ENCODE measurements at places on chromosomes 4 and X.
A peak's percentile ranks its signal among the peaks of the same experiment; 100 is the strongest.

DNA sequence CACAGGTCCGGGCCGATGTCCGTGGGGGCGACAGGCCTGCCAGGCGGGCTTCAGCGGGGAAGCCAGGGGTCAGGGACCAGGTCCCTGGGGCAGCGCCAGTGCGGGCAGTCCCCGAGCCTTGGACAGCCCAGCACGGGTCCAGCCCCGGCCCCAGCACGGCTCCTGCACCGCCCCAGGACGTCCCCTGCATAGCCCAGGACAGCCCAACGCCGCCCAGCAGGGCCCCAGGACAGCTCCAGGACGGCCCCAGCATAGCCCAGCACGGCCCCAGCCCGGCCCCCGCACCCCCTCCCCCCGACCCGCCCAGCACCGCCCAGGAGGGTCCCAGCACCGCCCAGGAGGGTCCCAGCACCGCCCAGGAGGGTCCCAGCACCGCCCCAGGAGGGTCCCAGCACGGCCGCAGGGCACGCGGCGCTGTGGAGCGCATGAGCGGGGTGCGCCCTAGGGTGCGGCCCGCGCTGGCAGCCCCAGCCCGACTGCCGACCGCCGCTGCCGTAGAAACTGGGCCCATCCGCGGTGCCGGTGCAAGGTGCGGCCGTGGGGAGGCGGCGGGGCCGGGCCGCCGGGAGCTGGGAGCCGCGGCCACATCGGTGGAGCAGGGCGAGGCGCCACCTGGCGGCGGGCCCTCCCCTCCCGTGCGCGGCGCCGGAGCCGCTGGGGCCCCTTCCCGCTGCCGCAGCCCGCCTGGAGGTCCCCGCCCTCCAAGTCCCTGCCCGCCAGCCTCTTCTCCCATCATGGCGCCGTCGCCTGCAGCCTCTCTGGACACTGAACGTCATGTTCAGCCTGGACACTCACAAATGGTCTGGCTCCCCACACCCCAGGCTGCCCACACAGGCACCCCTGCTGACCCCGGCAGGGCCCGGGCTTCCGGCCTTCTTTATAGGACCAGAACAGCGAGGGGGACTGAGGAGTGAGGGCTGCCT lies 106.8 kb upstream of the NKX1-1 start:
- DNase-seq = peak; percentile 90

GRCh38 chrX:118497180-118497818 lies 1.7 kb downstream of the DOCK11 start:
- DNase-seq = no peak

GRCh38 chr4:186587416-186588018 lies 32.1 kb upstream of the MTNR1A start:
- peak; percentile 35 for DNase-seq

DNA sequence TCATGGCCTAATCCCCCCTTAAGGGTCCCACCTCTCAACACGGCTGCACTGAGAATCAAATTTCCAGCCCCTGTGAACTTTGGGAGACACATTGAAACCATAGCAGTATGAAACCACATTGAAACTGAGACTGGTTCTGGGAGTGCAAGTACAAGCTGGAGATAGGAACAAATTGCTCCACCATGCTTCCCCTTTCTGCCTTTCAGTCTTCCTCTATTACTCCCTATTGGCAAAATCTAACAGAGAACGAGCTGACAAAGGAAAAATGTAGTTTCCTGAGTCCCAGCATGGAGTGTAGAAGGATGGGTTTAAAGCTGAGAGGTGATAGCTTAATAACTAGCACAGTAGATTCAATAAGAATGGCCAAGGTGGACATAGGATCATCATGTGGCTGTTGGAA lies 161.7 kb upstream of the RPL34 start:
- no peak for DNase-seq

- DNase-seq = no peak
Observed at GRCh38 chr4:48296365-48296764, 26.7 kb upstream of the TEC start.
